ENCODE measurements at places on chromosomes 16 and 17.

DNA sequence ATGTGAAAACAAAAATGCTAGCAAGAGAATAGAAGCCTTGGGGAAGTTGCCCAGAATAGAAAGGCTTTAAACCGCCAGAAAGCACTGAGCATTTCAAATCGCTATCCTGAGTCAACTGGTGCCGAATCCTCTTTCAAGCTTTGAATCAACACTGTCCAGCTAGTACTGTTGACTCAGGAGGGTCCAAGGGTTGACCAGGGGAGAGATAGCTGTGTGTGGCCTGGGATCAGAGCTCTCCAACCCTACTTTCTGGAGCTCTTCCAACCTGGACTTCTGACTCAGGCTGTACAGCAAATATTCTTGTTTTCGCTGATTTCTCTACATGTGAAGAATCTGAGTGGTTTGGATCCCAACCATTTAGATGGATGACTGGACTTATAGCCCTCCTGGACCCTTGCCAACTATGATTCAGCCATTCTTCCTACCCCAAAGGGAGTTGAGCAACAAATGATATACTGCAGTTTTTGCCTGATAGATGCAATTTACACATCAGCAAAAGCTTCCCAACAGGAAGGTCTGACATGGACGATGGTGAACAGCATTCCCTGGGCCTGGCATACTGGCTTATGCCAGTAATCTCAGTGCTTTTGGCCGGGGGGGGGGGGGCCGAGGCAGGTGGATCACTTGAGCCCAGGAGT, 154.0 kb upstream of the SDK2 start:
- peak; percentile 76 for DNase-seq

DNA sequence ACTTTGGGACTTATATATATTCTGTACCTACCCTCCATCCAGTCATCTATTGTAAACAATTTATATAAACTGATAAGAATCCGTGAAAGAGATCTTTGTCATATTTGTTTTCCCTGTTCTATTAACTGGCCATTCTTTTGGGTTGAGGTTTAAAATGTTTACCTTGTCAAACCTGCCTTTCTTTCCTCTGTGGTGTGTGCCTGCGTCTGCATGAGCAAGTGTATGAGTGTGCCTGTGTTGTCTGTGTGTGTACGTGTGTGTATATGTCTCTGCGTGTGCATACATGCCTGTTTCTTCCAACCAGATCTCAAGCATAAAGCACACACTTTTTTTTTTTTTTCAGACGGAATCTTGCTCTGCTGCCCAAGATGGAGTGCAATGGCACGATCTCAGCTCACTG, 201.5 kb downstream of the C16orf95 start:
- DNase-seq = no peak

GRCh38 chr17:81129711-81130367, 35.5 kb upstream of the PVALEF start:
- DNase-seq = no peak

DNA sequence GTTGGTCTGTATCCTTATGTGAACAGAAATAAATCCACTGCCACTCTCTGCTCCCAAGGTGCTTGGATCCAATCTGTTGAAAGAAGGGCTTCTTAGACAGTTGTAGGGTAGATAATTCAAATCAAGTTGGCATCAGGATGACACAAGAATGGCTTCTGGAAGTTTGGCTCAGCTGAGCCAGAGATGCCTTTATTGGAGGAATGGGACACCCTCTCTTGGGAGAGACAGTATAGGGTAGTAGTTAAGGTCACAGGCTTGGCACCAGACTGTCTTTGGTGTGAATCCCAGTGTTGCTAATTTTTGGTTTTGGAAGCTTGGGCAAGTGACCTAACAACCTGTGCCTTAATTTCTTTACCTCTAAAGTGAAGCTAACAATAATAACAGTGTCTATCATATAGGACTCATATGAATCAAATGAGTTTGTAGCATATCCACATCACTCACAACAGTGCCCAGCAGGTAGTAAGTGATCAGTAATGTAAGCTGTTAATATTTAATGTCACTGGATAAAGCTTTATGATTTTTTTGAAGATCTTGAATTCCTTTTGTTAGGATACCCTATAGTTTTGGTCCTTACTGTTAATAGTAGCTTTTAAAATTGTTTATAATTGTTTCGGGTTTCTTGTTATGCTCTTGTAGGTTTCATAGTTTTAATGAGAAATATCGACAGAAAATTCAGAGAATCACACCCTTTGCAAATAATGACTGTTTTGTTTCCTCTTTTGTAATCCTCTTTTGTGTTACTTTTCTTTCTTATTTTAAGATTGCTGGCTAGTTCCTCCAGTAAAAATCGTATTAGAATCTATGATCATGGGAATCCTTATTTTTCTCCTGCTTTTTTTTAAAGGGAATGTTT, 19.1 kb downstream of the ZNRF1 start:
- DNase-seq = no peak

DNA sequence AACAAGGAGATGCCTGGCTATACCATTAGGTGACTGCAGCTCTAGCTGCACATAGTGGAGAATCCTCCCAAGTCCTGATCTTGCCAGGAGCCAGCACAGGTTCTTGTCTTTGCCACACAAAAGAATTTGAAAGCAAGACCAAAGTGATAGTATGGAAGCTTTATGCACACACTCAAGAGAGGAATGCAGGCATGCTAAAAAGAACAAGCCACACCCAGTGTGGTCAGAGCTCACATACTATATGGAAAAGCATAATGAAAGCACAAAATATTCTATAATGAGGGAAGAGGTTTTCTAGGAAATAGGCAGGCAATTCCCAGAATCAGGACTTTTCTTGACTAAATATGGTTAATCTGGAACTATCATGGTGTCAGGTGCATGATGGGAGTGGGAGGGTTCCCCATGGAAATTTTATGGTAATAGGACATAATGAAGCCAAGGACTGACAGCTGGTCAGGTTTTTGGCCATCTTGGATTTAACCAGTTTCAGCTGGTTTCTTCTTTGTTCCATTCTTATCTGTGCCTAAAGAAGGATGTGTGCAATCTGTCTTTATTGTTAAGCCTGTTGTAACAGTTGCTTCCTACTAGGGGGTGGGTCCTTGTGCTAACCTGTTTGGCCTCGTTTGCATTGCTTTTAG, 171.6 kb downstream of the ZNF18 start:
- DNase-seq = no peak

All from skeletal muscle cell (primary cell).